ENCODE measurements at places on chromosomes 1 and 21.

DNA sequence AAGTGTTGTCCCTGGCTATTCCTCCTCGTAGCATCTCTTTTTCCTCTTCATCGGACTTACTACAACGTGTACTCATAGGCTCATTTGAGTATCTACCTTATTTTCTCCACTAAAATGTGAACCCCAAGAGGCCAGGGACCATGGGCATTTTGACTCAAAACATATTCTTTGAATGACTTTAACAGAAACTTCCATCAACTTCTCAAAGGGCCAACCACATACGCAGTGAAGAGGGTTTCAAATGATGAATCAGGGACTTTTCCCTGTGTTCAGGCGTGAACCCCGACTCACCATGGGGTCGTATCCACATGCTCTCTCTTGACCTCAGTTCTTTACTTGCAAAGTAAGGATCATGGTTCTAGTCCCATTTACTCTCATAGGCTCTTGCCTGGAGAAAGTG is 20.2 kb upstream of the GPR137B start:
- no peak for DNase-seq

GRCh38 chr1:168552961-168553360 is 9.2 kb upstream of the XCL2 start:
- no peak for DNase-seq

DNA sequence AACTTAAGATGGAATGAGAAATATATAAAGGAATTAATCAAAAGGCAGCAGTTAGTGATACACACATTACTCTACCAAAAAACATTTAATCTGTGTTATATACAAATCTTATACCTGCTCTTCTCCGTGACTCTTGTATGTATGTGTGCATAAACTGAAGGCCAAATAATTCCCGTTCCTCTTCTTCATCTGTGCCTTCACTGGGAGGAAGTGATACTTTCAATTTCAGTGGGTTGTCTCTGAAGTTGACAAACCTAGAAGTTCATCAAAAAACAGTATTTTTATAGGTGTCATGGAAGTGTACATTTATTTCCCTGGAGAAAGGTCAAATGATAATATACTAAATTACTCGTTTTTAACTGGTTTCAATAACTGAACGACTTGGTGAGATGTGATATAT is 19.3 kb downstream of the TRMT13 start:
- no peak for DNase-seq

DNA sequence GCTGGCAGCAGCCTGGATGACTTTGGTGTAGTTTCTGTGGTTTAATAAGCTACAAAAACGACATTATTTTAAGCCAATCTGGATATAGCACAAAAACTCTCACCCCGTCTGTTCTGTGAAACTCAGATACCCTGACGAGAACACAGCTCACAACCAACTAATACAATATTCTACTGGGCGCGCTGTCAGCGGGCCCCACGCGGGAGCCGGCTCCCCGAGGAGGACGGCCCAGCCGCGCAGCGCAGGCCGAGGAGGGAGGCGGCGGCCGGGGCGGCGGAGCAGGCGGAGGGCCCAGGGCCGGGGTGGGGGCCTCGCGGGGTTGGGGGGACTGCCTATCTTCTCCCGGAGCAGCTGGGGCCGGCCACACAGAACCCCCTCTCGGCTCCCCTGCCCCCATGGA is 87.2 kb upstream of the POU3F1 start:
- no peak for DNase-seq

DNA sequence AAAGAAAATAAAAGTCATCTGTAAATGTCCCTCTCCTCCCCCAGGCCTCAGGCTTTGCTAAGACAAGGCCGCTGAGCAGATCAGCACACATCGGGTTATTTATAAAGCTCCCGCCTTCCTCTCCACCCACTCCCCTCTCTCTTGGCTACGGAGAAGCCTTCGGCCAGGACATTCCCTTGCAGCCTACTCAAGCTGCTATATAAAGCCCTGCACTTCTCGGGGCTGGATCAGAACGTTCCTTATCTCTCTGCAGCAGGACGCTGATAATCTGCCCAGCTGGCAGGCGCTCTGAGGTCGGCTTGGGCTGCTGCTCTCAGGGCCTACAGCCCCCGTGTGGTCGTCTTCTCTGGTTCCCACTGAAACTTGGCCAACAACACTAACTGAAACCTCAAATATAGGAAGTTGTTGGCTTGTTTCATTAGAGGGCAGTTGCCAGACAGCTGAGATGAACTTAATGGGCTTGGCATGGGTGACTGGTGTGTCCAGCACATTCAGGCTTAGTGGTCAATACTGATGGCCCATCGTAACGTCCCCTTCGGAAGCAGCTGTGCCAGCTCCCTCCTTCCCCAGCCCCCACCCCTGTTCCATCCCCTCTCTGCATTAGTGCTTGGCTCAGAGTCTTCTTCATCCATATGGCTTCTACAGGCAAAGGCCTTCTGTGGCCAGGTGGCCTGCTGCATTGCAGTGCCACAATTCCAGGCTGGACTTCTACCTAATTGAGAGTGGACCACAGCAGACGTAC is 64.6 kb downstream of the IER5 start:
- DNase-seq = no peak

All from activated gamma-delta T cell treated with Interleukin-2 at 50 U/mL for 16 hours (primary cell).